ENCODE measurements at places on chromosomes 4 and X.

- no peak for DNase-seq
These were observed 80.1 kb downstream of the ATG4A start for GRCh38 chrX:108171671-108172070.

DNA sequence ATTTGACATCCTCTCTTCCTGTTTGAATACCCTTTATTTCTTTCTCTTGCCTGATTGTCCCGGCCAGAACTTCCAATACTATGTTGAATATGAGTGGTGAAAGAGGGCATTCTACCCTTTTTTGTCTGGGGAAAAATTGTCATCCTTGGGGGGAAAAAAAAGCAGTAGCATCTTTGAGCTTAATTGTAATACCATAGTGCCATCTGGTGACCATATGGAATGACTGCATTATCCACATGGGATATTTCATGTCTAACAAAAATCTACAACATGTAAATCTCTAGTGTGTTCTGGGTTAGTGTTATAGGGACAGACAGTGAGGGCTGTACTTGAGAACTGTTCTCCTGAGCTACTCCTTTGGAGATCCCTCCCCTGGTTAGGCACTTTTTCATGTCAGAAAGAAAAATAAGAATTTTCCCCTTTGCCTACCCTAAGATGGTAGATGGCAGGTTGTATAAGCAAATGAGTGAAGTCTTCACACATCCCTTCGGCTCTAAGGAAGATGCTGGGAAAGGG is 26.0 kb downstream of the CAPN6 start:
- no peak for DNase-seq

DNA sequence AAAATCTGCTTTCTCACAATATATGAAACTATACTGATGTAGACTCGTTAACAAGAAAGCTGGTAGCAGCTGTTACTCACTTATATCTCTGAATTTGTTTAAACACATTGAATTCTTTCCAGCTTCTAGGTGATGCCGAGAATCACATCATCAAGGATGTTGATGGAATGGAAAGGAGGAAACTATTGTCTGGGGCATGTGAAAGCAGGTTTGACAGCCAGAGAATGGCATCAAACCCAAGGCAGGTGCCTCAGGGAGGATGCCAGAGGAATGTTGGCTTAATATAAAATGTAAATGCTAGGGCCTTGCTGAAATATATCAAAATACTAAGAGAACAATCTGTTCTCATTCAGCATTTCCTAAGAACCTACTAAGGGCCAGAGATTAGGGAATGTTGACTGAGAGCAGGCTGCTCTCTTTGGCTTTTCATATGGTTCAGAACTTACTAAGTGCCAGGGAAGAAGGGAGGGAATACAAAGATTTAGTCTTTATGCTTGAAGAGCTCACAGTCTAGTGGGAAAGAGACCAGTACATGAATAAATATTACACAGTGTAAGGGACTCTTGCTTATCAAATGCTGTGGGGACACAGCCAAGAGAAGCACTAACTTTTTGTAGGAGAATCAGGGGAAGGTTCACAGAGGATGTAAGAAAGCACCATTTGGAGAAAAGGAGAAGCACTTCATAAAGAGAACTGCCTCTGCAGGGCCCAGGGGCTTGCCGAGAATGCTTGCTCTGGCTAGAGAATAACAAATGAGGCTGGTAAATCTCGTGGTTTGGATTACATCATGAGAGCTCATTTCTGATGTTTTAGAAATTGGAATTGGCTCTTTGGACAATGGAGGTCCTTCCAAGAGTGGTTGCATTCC is 14.7 kb downstream of the SLIT2 start:
- DNase-seq, result no peak

- no peak for DNase-seq
These were observed 505 bp upstream of the PKD2 start for GRCh38 chr4:88006956-88007303.

DNA sequence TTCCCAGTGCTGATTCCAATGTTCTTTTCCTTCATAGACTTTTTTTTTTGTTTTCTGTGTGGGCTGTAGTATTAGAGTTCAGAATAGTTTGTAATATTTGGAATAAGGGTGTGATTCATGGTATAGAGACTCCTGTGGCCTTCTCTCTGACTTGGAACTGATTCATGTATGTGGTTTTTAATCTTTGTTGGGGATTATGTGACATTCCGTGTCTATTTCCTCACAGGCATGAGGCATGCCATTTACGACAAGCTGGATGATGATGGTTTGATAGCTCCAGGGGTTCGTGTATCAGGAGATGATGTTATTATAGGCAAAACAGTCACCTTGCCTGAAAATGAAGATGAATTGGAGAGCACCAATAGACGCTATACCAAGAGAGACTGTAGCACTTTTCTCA is 44.4 kb downstream of the POLR2B start:
- no peak for DNase-seq

GRCh38 chrX:100413229-100413628 is 3.2 kb upstream of the PCDH19 start:
- DNase-seq, result no peak

GRCh38 chr4:21041708-21042107 is 341.4 kb downstream of the PACRGL start:
- DNase-seq, result no peak

DNA sequence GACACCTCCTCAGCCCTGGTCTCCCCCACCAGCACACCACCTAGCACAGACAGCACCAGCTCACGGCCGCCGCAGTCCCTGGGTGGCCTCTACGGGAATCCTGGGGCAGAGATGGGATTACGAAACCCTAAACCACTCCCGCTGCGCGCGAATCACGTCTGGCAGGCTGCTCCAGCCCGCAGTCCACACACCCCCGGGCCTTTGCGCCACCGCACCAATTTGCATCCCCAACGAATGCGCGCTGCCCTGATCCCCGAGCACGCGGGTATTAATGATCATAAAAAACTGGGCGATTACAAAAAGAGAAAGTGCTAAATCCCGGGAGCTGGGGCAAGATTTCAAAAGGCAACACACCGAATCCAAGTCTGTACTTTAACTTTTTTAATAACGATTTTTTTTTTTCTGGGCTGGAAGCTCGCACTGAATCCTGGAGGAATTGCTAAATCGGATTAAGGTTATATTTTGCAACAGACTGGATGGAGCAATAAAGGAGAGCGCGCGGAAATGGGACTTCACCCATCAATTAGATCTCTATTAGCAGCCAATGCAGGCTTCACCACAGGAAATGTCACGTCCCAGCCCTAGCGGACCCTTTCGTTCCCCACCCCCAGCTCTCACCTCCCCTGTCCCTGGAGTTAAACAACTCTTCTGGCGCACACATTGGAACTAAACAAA is 69.8 kb upstream of the TMEM33 start:
- no peak for DNase-seq

GRCh38 chrX:77962068-77962902 is 7.2 kb downstream of the PGAM4 start:
- no peak for DNase-seq

DNA sequence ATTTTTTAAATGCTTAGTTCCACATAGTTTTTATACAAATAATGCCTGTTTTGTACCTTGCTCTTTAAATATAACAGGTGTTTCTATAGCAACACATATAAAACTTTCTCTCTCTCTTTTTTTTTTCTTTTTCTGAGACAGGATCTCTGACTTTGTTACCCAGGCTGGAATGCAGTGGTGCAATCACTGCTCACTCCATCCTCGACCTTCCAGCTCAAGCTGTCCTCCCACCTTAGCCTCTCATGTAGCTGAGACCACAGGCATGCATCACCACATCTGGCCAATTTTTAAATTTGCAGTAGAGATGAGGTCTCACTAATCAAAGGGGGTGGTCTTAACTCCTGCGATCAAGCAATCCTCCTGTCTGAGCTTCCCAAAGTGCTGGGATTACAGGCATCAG is 18.3 kb upstream of the SULT1E1 start:
- no peak for DNase-seq

GRCh38 chr4:123750044-123750443 is 353.4 kb downstream of the SPRY1 start:
- DNase-seq, result no peak

DNA sequence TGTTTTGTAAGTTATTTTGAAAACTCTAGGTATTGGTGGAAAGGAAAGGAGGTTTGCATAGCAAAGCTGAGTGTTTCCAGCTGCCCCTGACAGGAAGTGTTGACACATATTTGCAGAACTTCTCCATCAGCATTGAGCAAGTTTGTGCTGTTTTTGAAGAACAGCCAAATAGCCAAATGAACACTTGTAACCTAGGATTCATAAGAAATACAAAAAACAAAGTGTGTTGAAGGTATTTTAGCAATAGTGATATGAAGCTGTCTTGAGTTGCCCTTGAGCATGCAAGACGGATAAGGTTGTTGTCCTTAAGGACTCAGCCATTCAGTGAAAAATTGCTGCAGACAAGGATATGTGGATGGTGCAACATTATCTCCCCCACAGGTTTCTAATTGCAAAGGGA is 68.3 kb upstream of the PGM2 start:
- no peak for DNase-seq
